ENCODE measurements at places on chromosomes 13 and 19. TPM values are rescaled to one million over a fixed set of nuclear protein-coding genes. Genes with fewer than 3 reads are reported as not detected.

- H3K27ac ChIP-seq, result no peak overlapping the region
- no peak overlapping the region for H3K4me3 ChIP-seq
- H3K4me1 ChIP-seq, result no peaks in the 10 kb centered on the region
- no peaks in the 10 kb centered on the region for H3K27me3 ChIP-seq
- no peak for DNase-seq
Observed at GRCh38 chr19:45824041-45824471, 8.9 kb upstream of the RSPH6A start.

DNA sequence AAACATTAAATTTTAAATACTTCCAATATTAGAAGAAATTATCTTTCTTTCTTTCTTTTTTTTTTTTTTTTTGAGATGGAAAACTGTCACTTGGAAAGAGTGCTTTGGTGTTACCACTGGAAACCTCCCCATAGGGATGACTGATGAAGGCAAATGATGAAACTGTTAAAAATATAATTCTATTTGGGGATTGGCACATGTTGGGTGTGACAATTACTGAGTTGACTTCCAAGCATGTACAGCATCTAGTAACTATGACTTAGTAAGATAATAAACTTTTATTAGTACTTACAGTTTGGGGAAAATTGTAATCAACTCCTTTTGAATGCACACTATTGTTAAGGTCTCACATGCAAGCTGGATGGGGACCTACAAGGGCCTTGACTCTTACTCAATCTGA lies 592.5 kb downstream of the KCTD12 start:
- no peaks in the 10 kb centered on the region for H3K27me3 ChIP-seq
- H3K36me3 ChIP-seq, result no peaks in the 10 kb centered on the region
- no peak overlapping the region for H3K4me3 ChIP-seq
- no peak overlapping the region for H3K27ac ChIP-seq
- no peaks in the 10 kb centered on the region for H3K4me1 ChIP-seq
- DNase-seq, result no peak

DNA sequence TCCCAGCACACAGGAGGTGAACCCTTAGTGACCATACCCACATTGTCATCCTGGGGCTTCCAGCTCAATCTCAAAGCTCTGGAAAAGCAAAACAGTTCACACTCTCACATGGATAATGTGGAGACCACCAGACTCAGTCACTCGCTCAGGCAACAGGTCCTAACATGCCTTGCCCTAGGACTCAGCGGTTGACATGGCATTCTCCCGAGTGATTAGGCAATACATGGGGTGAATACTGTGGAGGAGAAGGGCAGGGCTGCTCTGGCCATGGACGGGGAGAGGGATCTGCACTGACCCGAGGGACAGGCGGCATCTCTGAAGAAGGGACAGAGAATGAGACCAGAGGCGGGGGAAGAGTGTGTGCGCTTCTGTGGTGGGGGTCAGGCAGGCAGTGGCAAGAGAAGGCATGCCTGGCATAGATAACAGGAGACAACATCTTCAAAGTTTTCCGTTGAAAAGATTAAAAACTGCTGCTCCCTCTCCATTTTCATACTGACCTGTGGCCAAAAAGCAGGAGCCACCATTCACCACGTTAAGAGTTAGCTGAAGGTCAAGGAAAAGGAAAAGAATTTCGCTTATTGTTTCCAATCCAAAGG lies 44.5 kb upstream of the EPHX3 start:
- H3K4me3 ChIP-seq, result no peak overlapping the region
- no peaks in the 10 kb centered on the region for H3K27me3 ChIP-seq
- peaks cover 3% of the 10 kb centered on the region for H3K36me3 ChIP-seq
- peaks cover 24% of the 10 kb centered on the region for H3K4me1 ChIP-seq

DNA sequence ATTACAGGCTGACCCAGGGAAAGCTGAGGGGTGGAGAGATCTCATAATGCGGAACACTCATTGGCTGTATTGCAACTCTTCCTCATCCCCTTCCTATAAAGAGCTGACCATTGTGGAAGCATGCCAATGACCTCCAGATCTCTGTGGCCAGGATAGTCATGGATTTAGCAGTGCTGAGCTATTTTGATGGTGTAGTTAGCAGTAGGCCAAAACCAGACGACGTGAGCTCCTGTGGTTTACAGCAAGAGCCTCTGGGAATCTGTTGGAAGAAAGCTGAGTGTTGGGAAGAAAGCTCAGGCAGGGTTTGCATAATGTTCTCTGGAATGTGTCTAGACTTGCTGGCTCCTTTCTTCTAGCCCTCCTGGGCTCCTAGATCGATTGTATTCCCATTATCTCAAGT lies 187.5 kb upstream of the GPC6 start:
- DNase-seq, result no peak
- H3K36me3 ChIP-seq, result no peaks in the 10 kb centered on the region

DNA sequence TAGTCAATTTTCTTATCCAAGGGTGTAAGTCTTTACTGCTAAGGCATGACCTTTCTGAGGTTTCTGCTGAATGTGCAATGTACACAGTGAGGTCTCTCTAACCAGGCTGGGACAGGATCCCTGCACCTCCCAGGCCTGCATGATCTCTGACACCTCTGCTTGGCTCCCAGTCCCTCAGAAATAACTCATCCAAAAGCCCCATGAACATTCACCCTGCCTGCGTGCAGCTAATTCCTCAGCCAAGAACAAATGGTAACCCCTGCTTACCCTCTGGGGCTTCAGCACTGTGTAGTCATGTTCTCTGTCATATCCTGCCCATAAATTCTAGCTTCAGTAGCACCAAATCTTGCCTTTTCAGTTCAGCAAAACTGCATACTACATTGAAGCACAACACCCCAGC lies 1146.3 kb upstream of the MIR17HG start:
- no peak overlapping the region for H3K27ac ChIP-seq
- H3K4me1 ChIP-seq, result no peaks in the 10 kb centered on the region
- H3K4me3 ChIP-seq, result no peak overlapping the region
- H3K36me3 ChIP-seq, result no peaks in the 10 kb centered on the region

DNA sequence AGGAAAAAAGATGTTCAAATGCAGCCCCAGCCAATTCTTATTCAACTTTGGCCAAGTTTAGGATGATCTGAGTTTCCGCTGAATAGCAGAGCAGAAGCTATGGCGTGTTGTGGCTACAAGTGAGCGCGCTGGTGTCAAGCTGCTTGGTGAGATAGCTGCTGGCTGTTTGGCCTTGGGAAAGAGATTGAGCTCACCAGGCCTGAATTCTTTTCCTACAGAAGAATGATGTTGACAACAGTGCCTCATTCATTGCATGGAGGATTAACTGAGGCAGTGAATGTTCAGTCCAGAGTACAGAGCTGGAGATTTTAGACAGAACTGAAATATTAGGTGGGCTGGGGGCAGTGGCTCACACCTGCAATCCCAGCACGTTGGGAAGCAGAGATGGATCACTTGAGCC lies 31.5 kb upstream of the MAP3K10 start:
- no peaks in the 10 kb centered on the region for H3K36me3 ChIP-seq
- H3K27me3 ChIP-seq, result no peaks in the 10 kb centered on the region
- no peak overlapping the region for H3K4me3 ChIP-seq
- H3K4me1 ChIP-seq, result no peaks in the 10 kb centered on the region
- H3K27ac ChIP-seq, result no peak overlapping the region

DNA sequence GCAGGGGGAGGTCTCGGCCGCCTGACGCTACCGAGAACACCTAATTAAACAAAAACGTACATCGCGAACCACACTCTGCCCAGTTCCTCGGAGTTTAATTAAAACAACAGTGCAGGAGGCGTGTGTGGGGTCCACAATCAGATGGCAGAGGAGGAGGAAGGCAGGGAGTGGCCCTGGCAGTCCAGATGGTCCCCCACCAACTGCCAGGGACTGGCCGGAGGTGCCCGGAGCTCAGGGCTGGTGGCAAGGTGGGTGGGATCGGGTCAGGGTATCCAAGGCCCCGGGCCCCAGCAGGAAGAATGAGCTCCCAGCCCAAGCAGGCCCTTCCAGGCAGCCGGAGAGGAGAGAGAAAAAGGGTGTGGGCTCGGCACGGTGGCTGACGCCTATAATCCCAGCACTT lies 71.3 kb downstream of the PTPRS start:
- no peaks in the 10 kb centered on the region for H3K27me3 ChIP-seq
- no peaks in the 10 kb centered on the region for H3K36me3 ChIP-seq
- no peak overlapping the region for H3K4me3 ChIP-seq
- H3K27ac ChIP-seq, result no peak overlapping the region

DNA sequence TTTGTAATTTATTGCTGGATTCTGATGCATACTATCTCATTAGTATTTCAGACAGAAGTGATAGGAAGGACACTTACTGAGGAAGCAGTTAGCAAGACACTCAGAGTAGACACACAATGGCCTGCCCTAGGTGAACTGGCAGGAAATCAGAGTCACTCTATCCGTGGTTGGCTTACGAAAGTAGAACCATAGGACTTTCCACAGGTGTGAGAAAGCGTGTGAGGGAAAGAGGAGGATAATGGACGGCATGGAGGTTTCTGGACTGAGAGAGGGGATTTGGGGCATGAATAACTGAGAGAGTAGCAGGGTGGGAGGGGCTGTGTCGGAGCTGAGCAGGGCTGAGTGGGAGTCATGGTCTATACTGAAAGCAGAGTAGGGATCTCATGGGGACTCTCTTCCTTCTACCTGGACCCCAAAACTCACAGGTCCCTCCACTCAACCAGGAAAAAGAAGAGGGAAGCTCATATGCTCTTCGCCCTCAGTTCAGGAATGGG lies 18.7 kb upstream of the EID2 start:
- no peak overlapping the region for H3K27ac ChIP-seq
- peaks cover 5% of the 10 kb centered on the region for H3K4me1 ChIP-seq
- H3K27me3 ChIP-seq, result no peaks in the 10 kb centered on the region
- no peaks in the 10 kb centered on the region for H3K36me3 ChIP-seq
- no peak for DNase-seq

DNA sequence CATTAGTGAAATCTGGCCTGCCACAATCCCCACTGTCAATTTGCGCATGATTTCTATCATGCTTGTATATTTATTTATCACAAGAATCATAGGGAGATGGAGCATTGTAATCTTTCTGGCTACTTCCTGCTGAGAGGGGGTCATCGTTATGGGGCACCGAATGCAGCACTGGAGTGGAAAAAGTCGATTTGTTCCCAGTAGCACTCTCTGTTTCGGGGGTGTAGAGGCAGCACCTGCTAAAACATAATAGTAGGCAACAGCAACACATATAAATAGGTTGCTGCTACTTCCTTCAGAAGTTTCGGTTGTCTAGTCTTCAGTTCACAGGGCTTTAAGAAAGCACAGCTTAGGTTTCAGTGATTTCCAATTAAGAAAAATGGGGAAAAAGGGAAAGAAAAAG lies 23.4 kb upstream of the CEACAM21 start:
- no peaks in the 10 kb centered on the region for H3K36me3 ChIP-seq
- H3K4me3 ChIP-seq, result no peak overlapping the region
- H3K27me3 ChIP-seq, result peaks cover 1% of the 10 kb centered on the region
- H3K27ac ChIP-seq, result no peak overlapping the region
- H3K4me1 ChIP-seq, result peaks cover 7% of the 10 kb centered on the region
- DNase-seq, result no peak

DNA sequence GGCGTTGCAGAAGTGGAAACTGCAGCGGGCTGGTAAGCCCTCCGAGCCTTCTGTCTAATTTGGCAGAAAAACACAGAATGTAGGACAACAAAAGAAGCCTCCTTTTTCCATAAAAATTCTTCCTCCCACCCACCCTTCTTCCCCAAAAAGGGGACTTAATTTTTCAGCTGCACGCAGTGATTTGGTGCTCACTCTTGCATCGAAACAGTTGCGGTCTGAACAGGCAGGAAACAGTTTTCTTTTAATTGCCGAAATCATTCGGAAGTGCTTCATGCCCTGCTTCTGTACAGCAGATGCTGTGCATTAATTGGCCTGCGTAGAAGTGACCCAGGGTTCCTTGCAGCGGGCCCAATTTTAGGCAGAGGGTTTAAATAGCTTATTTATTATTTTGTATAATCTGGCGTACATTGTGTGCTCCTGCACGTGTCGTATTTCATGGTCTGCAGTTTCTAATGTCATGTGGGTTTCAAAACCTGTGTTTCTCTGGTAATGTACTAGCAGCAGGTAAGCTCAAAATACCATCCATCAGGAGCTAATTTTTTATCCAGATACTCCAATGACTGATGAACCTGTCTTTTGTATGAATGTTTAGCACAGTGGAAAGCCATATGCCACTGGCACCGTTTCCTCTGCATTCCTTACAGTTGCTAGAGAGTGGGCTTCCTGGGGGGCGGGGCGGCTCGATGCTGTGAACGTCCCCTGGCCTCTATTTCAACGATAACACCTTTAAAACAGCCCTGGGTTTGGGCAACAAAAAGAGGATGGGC lies 66.6 kb downstream of the GGACT start:
- DNase-seq, result no peak
- no peak overlapping the region for H3K27ac ChIP-seq
- H3K36me3 ChIP-seq, result no peaks in the 10 kb centered on the region
- no peak overlapping the region for H3K4me3 ChIP-seq

GRCh38 chr19:6073858-6074708 lies 36.2 kb downstream of the RFX2 start:
- H3K27ac ChIP-seq, result no peak overlapping the region
- no peaks in the 10 kb centered on the region for H3K27me3 ChIP-seq
- H3K4me1 ChIP-seq, result no peaks in the 10 kb centered on the region
- no peak overlapping the region for H3K4me3 ChIP-seq

GRCh38 chr13:99354371-99354951 lies 47.3 kb upstream of the GPR183 start:
- H3K36me3 ChIP-seq, result peaks cover 9% of the 10 kb centered on the region
- no peak for DNase-seq

DNA sequence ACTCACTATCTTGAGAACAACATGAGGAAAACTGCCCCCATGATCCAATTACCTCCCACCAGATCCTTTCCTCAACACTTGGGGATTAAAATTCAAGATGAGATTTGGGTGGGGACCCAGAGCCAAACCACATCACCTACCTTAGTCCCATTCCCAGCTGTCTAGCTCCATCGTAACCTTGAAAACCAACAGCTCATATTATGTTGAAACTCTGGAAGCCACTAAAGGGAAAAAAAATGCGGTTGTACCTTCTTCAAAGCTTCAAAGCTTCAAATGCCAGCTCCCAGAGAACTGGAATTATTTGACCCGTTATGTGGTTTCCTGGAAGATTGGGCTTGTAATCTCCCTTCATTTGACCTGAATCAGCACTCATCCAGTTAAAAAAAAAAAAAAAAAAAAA lies 223.1 kb upstream of the GPC6 start:
- DNase-seq, result no peak
- H3K4me1 ChIP-seq, result no peaks in the 10 kb centered on the region
- no peaks in the 10 kb centered on the region for H3K36me3 ChIP-seq
- no peak overlapping the region for H3K27ac ChIP-seq
- H3K4me3 ChIP-seq, result no peak overlapping the region

DNA sequence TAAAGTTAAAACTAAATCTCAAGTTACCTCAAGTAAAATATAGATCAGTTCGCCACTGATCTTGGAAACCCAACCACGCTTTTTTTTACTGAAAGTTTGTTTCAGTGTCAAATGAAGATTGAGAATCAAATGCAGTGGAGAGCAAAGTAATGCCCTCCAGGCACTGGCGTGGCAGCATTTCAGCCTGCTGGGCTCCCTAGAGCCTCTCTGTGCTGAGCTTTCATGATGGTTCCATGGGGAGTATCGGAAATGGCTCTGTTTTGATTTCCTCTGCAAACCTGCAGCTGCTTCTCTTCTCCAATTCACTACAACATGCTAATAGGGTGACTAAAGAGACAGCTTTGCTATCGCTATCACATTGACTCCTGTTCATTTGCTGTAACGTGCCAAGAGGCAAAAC lies 141.6 kb downstream of the FGF14 start:
- no peak overlapping the region for H3K4me3 ChIP-seq
- H3K4me1 ChIP-seq, result no peaks in the 10 kb centered on the region
- DNase-seq, result no peak
- no peak overlapping the region for H3K27ac ChIP-seq
- H3K27me3 ChIP-seq, result no peaks in the 10 kb centered on the region
- H3K36me3 ChIP-seq, result no peaks in the 10 kb centered on the region

SIGLEC10 gene
- not detected for total RNA-seq

CADM4 gene
- total RNA-seq, result 10.4 TPM

TPTE2 gene
- total RNA-seq, result not detected

SYCN gene
- total RNA-seq, result not detected

OR7A5 gene
- not detected for total RNA-seq

GPC5 gene
- 4.1 TPM for total RNA-seq

POGLUT2 gene
- total RNA-seq, result 20.1 TPM

GPR12 gene
- total RNA-seq, result not detected

ZSCAN22 gene
- total RNA-seq, result 4.3 TPM

RNF17 gene
- 0.14 TPM for total RNA-seq

Data from Caco-2 (cell line).